ENCODE measurements at places on chromosomes 11 and 22.

GRCh38 chr22:43421914-43422615 lies 10.3 kb downstream of the MPPED1 start:
- DNase-seq: no peak

DNA sequence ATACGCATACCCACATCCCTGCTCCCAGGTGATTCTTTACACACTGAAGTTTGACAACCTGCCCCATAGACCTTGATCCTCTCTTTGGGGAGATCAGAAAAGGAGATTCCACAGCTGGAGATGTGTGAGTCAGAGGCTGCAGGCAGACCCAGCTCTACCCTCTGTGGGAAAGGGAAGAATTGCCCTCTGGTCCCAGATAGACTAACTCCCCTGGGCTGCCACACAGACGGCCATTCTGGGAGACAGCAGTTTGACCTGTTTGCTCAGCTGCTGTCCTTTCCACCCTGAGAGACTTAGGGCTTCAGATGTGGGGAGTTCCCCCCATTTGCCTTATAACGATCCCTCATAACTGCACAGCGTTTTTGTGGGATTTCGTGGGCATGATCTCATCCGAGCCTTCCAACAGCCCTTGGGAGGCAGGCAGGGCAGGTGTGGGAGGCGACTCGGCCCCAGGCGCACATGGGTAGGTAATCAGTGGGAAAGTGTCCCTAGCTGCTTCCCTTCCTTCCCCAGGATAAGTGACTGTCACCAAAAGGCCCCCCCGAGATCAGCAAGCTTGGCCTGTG lies 14.1 kb downstream of the FAM83F start:
- DNase-seq: no peak

DNA sequence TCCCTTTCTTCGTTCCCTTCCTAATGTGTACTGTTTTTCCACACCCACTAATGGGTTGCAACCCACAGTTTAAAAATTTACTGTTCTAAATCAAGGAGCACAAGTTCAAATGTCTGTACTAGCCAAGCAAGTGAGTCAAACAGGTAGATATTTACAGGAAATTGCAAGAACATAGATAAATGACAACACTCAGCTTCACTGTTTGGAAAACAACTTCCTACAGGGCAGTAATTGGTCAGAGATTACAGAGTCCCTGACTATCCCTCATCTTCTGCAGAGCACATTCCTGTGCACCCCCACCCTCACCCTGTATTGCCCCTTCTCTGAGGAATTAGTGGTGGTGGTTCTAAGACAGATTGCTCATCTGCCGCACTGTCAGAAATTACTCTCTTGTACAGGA lies 1.9 kb downstream of the SERPING1 start:
- DNase-seq: no peak

DNA sequence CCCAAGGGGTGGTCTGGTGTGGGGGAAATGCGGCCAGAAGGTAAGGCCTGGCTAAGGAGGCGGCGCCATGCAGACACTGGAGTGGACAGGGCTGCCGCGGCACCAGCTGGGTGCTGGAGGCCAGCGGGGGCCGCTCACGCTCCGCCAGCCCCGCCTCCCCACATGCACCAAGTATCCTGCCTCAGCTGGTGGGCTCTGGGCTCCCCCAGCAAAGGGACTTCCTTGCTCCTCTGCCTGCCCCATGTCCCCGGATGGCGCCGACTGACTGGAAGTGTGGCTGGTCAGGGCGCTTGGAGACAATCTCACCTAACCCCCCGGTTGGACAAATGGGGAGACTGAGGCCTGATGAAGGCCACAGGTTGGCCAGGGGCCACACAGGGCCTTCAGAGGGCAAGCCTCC lies 7.6 kb upstream of the CHADL start:
- no peak for DNase-seq

DNA sequence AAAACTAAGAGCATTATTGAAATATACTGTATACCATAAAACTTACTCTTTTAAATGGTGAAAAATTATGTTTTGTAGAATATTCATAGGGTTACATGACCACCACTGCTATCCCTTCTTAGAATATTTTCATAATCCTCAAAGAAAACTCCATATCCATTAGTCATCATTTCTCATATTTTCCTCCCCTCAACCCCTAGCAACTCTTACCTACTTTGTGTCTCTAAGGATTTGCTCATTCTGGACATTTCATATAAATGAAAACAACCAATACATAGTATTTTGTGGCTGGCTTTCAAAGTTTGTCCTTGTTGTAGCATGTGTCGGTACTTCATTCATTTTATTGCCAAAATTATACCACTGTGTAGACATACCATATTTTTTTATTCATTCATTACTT lies 863.8 kb downstream of the KCNA4 start:
- no peak for DNase-seq

- DNase-seq: peak; percentile 60
Observed at GRCh38 chr11:60633645-60634044, 65.8 kb upstream of the MS4A8 start.

- DNase-seq: no peak
Observed at GRCh38 chr11:129722529-129722928, 93.1 kb upstream of the TMEM45B start.

- no peak for DNase-seq
Observed at GRCh38 chr22:18997925-18998315, 61.8 kb upstream of the PRODH start.

DNA sequence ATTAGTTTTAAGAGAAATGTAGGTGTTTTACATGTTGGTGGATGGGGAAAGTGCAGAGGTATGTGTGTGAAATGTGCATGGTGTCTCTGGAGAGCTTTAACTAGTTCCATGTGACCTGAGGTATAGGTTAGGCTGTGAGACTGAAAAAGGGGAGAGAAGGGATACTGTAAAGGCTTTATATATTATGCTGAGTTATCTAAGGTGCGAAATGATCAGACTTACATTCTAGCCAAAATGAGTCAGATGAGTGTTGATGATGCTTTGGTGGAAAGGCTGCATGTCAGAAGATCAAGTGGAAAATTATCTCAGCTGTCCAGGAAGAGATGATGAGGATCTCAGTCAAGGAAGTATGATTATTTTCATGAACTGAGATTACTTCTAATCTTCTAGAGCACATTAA lies 15.8 kb downstream of the ACAT1 start:
- no peak for DNase-seq

GRCh38 chr11:116738975-116739374 lies 33.8 kb downstream of the BUD13 start:
- no peak for DNase-seq

GRCh38 chr22:25105817-25106650 lies 93.6 kb upstream of the CRYBB3 start:
- DNase-seq: no peak

GRCh38 chr11:46845740-46846509 lies at the start of gene CKAP5:
Gene CKAP5 (minus strand): TSS chr11:46846280. CDS start chr11:46821231, 25,049 bp downstream.
- peak; percentile 96 for DNase-seq

- no peak for DNase-seq
Observed at GRCh38 chr11:117489999-117490679, 162.5 kb downstream of the CEP164 start.

- DNase-seq: no peak
Observed at GRCh38 chr11:8908099-8908498, 2.9 kb upstream of the AKIP1 start.

- no peak for DNase-seq
Observed at GRCh38 chr22:46609175-46609690, 11.0 kb upstream of the GRAMD4 start.

DNA sequence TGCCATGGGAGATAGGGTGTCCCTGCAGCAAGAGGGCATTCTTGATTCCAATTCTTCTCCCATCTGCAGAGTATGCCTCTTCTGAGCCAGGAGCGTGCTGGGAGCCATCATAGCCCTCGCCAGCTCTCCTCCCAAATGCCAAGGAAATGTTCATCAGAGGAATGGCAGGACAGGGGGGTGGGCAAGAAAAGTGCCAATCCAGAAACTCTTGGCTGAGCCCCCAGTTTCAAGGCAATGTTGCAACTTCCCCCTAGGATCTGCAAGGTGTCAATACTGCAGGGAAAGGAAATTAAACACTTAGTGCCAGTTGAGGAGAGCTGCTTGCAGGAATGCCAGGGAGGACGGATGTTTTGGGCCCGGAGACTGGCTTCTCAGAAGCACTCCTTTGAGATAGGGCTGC lies 94.8 kb upstream of the PRDM11 start:
- DNase-seq: no peak

DNA sequence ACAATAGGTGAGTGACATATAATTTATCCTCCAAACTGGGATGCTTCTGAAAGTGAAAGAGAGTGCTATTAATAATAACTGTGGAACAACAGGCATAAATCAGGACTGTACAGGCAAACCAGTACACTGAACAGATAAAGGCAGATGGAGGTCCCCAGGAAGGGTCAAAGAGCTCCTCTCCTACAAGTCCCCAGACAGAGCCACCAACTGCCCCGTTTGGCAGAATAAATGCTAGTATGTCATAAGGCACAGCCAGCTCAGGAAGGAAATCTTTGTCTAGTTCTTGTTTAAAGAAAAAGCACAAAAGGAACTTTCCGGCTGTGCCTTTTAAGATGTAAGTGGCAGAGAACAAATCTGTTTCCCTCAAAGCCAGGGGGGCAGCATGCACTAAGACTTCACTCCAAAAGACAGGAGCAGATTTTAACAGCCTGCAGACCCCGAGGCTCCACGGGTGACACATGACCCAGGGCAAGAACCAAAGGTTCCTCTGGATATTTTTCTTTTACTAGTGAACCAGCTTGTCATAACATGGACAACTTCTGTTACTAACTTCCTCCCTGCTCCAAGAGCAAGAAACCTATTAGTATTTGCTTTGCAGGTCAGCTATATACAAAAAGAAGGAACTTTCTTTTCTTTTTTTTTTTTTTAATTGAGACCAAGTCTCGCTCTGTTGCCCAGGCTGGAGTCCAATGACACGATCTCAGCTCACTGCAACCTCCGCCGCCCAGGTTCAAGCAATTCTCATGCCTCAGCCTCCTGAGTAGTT lies 50.2 kb downstream of the MYH9 start:
- DNase-seq: no peak

Data from germinal center (tissue), 1 donor.